ENCODE measurements at places on chromosomes 3 and 15.

DNA sequence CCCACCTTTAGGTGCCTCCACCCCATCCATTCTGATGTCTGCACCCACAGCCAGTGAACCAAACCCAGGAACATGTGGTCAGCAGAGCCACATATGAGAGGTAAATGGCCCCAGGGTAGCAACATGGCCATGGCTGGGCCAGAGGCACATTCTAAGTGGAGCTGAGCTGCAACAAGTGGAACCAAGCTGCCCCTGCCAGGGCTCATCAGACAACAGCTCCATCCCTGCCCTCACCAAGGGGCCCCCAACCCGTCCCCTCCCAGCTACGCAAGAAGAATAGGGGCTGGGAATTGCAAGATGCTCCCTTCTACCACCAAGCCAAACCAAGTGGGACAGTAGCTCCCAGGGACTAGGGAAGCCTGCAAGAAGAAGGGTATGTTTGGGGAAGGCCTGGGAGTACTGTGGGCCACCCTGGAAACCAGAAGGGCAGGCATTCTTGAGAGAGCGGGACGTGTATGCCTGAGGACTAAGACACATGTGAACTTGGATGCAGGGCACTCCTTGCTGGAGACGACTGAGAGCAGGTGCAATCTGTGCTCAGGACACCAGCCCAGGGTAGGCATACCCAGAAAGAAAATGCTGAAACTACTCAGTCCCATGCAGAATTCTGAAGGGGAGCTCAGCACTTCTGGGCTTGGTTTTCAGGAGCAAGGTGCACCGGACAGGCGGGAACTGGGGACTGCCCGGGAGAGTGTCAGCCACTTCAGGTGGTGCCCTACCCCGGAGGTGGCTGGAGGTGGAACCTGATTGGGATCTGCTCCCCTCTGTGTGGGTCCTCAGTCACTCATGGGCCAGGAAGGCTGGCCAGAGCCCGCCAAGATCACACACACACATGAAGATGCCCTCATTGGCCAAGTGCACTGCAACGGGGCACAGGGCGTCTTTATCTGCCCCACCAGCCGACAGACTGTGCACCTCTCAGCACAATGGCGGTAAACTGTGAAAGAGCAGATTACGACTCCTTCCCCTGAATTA, 9.5 kb downstream of the MYL3 start:
- no peak overlapping the region for H3K27ac ChIP-seq
- H3K4me3 ChIP-seq, result no peak overlapping the region
- no peaks in the 10 kb centered on the region for H3K27me3 ChIP-seq
- H3K36me3 ChIP-seq, result no peaks in the 10 kb centered on the region
- no peaks in the 10 kb centered on the region for H3K4me1 ChIP-seq
- DNase-seq, result no peak

GRCh38 chr3:5504135-5504534, 316.6 kb downstream of the EDEM1 start:
- H3K36me3 ChIP-seq, result no peaks in the 10 kb centered on the region
- H3K27me3 ChIP-seq, result no peaks in the 10 kb centered on the region
- H3K4me3 ChIP-seq, result no peak overlapping the region
- no peak overlapping the region for H3K27ac ChIP-seq
- peaks cover 7% of the 10 kb centered on the region for H3K4me1 ChIP-seq

DNA sequence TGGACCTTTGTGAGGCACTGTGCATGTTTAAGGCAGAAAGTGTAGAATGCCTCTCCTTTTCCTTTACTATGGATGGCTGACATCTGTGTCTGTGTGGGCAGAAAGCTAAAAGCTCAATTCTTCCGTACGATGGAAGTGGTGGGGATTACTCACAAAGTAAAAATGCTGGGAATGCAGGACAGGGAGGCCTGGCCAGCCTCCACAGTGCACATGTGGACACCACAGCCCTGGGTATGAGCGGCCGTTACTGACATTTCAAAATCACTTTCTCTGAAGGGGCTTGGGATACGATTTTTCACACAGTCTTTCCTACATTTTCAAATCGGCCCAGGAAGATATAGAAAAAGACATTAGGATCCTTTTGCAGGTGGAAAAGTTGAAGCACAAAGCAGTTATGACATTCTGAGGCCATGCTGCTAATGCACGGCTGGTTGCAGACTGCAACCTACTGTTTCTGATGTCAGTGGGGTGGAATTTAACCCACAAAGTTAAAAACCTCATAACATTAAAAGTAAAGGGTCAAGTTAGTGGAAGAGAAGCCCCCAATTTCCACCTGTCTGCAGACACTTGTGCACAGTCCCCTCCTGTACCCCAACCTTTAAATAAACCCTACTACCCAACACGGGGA, 27.9 kb downstream of the EHD4 start:
- H3K4me3 ChIP-seq, result no peak overlapping the region
- no peaks in the 10 kb centered on the region for H3K27me3 ChIP-seq
- H3K4me1 ChIP-seq, result no peaks in the 10 kb centered on the region
- no peak for DNase-seq

GRCh38 chr3:29072611-29073010, 208.3 kb upstream of the RBMS3 start:
- no peak for DNase-seq
- H3K36me3 ChIP-seq, result no peaks in the 10 kb centered on the region
- no peak overlapping the region for H3K4me3 ChIP-seq
- no peaks in the 10 kb centered on the region for H3K4me1 ChIP-seq

GRCh38 chr15:90862964-90863778, 5.2 kb upstream of the FURIN start:
- no peaks in the 10 kb centered on the region for H3K27me3 ChIP-seq
- H3K27ac ChIP-seq, result no peak overlapping the region
- DNase-seq, result no peak
- H3K36me3 ChIP-seq, result no peaks in the 10 kb centered on the region
- peaks cover 11% of the 10 kb centered on the region for H3K4me1 ChIP-seq

GRCh38 chr15:68818769-68819494, 1.8 kb downstream of the ANP32A start:
- no peaks in the 10 kb centered on the region for H3K36me3 ChIP-seq
- H3K4me1 ChIP-seq, result peaks cover 28% of the 10 kb centered on the region
- DNase-seq, result peak; percentile 80
- H3K4me3 ChIP-seq, result peak overlapping the region; percentile 88
- no peaks in the 10 kb centered on the region for H3K27me3 ChIP-seq
- H3K27ac ChIP-seq, result peak overlapping the region; percentile 90

GRCh38 chr3:126935756-126936509, 47.0 kb upstream of the PLXNA1 start:
- H3K27ac ChIP-seq, result no peak overlapping the region
- H3K36me3 ChIP-seq, result no peaks in the 10 kb centered on the region
- no peaks in the 10 kb centered on the region for H3K27me3 ChIP-seq
- no peak overlapping the region for H3K4me3 ChIP-seq

DNA sequence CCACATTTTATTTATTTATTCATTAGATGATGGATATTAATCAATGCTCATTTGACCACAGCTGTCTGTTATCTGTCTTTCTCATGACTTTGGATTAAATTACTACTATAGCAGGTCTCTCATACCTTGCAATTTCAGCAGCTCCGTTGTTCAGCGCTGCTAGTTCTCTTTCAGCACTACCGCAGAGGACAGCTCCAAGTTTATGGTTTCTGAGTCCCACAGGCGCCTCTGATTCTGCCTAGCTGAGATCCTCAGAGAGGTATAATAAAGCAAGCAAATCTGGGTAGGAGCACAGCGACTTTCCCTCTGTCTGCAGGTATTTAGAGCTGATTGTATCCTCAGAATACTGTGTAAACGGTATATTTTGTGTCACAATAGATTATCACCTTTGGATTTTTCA, 204.9 kb downstream of the CNTN4 start:
- no peaks in the 10 kb centered on the region for H3K27me3 ChIP-seq
- no peak for DNase-seq
- no peaks in the 10 kb centered on the region for H3K4me1 ChIP-seq
- H3K4me3 ChIP-seq, result no peak overlapping the region
- H3K27ac ChIP-seq, result no peak overlapping the region
- no peaks in the 10 kb centered on the region for H3K36me3 ChIP-seq

DNA sequence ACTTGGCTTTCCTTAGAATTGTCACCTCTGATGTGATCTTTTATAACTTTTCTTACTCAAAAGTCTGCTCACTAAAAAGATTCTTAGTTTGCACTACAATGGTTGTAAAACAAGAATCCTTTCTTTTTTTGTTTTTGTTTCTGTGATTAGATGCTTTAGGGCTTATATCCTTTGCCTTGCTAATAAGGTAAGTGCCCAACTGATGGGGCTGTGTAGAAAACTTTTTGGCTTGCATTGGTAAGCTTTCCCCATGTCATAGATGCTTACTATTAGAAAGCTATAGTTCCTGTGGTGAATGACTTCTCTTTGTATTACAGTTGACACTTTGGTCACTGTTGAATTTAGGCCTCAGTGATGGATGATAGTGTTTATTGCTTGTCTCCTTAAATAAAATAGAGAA, 5.1 kb downstream of the ABHD5 start:
- H3K4me1 ChIP-seq, result peaks cover 12% of the 10 kb centered on the region
- H3K27ac ChIP-seq, result no peak overlapping the region
- H3K27me3 ChIP-seq, result no peaks in the 10 kb centered on the region
- H3K36me3 ChIP-seq, result peaks cover 2% of the 10 kb centered on the region
- H3K4me3 ChIP-seq, result no peak overlapping the region
- DNase-seq, result no peak

- H3K27me3 ChIP-seq, result no peaks in the 10 kb centered on the region
- no peak for DNase-seq
- H3K36me3 ChIP-seq, result no peaks in the 10 kb centered on the region
- no peak overlapping the region for H3K27ac ChIP-seq
- H3K4me1 ChIP-seq, result peaks cover 6% of the 10 kb centered on the region
Measured at GRCh38 chr3:126539558-126540250, 15.7 kb downstream of the CHST13 start.

GRCh38 chr15:66099950-66100671, 153.4 kb downstream of the MEGF11 start:
- H3K27ac ChIP-seq, result no peak overlapping the region
- no peaks in the 10 kb centered on the region for H3K27me3 ChIP-seq
- no peaks in the 10 kb centered on the region for H3K36me3 ChIP-seq
- DNase-seq, result no peak
- no peaks in the 10 kb centered on the region for H3K4me1 ChIP-seq
- H3K4me3 ChIP-seq, result no peak overlapping the region

- H3K27ac ChIP-seq, result peak overlapping the region; percentile 78
- H3K36me3 ChIP-seq, result no peaks in the 10 kb centered on the region
- peak overlapping the region; percentile 27 for H3K4me3 ChIP-seq
- no peaks in the 10 kb centered on the region for H3K27me3 ChIP-seq
- H3K4me1 ChIP-seq, result peaks cover 84% of the 10 kb centered on the region
Measured at GRCh38 chr15:59300618-59301139, 72.0 kb downstream of the MYO1E start.

DNA sequence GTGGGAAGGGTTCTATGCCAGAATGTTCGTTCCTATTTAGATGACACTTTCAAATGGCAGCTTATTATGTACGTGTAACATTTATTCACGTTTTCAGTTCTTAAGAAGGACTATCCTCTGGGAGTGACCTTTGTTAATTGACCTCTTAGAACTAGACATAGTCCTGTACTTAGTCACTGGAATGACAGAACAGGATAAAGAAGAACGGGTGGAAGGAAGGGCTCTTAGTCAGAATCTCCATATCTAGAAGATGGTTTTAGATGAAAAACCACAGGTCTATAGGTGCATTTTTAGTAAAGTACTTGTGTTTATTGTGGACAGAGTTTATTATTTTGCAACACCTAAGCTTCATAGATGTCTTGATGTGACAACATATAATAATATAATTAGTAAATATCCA, 6.5 kb downstream of the METTL6 start:
- H3K36me3 ChIP-seq, result peaks cover 4% of the 10 kb centered on the region
- H3K4me1 ChIP-seq, result peaks cover 1% of the 10 kb centered on the region
- H3K27ac ChIP-seq, result no peak overlapping the region
- no peak for DNase-seq
- H3K27me3 ChIP-seq, result no peaks in the 10 kb centered on the region
- H3K4me3 ChIP-seq, result no peak overlapping the region

GRCh38 chr3:135911110-135911509, 54.4 kb upstream of the PPP2R3A start:
- no peak overlapping the region for H3K4me3 ChIP-seq
- DNase-seq, result no peak

- DNase-seq, result no peak
- no peaks in the 10 kb centered on the region for H3K27me3 ChIP-seq
- H3K36me3 ChIP-seq, result no peaks in the 10 kb centered on the region
- no peak overlapping the region for H3K27ac ChIP-seq
Measured at GRCh38 chr3:36663666-36664291, 100.6 kb downstream of the DCLK3 start.

DNA sequence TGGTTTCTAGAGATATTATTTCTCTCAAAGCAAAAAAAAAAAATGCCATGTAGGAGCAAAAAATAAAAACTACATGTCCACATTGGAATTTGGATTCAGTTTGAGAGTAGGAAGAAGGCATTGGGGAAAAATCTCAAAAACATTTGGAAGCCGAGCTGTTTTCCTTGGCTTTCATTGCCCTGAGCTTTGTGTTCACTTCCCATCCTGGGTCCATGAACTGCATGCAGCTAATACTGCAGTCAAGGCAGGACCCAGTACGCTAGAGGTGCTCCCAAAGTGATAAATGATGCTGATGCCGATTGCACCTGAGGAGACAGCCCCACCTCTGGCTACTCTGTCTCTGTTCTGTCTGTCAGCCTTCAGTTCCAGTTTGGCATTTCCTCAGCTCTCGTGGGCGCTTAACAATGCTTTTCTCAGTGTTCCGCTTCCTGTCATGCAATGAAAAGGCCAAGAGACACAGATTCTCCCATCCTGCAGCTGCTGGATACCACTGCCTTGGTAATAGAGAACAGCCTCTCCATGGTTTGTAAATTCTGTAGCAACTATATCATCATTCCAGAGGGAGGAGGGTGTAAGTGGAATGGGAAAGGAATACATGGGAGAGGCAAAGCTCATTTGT, 181.8 kb downstream of the RYR3 start:
- H3K36me3 ChIP-seq, result no peaks in the 10 kb centered on the region
- no peak overlapping the region for H3K27ac ChIP-seq
- no peak overlapping the region for H3K4me3 ChIP-seq
- no peak for DNase-seq

- H3K36me3 ChIP-seq, result no peaks in the 10 kb centered on the region
- no peaks in the 10 kb centered on the region for H3K27me3 ChIP-seq
- no peak for DNase-seq
- H3K27ac ChIP-seq, result no peak overlapping the region
- H3K4me1 ChIP-seq, result no peaks in the 10 kb centered on the region
Measured at GRCh38 chr3:128327606-128328031, 139.1 kb downstream of the DNAJB8 start.

DNA sequence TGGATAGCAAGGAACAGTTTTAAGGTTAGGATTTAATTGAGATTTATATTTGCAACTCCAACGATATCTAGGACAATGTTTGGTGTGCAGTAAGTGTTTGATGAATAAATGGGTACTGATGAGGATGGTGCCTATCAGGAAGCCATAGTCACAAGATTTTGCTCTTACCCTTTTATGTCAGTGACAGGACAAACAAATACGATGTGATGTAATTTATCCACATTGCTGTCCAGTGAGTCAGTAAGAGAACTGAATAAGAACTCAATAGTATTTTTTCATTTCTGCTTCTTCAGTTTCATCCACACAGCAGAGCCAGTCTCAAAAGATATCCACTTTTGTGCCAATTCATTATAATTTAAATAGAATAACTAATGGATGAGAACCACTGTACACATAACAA, 18.5 kb downstream of the C3orf85 start:
- H3K4me3 ChIP-seq, result no peak overlapping the region
- H3K36me3 ChIP-seq, result no peaks in the 10 kb centered on the region
- H3K4me1 ChIP-seq, result no peaks in the 10 kb centered on the region

Measured in B cell (primary cell).